Thoracic aorta (tissue), 2 donors: ENCODE measurements at places on chromosomes 13 and 19.

DNA sequence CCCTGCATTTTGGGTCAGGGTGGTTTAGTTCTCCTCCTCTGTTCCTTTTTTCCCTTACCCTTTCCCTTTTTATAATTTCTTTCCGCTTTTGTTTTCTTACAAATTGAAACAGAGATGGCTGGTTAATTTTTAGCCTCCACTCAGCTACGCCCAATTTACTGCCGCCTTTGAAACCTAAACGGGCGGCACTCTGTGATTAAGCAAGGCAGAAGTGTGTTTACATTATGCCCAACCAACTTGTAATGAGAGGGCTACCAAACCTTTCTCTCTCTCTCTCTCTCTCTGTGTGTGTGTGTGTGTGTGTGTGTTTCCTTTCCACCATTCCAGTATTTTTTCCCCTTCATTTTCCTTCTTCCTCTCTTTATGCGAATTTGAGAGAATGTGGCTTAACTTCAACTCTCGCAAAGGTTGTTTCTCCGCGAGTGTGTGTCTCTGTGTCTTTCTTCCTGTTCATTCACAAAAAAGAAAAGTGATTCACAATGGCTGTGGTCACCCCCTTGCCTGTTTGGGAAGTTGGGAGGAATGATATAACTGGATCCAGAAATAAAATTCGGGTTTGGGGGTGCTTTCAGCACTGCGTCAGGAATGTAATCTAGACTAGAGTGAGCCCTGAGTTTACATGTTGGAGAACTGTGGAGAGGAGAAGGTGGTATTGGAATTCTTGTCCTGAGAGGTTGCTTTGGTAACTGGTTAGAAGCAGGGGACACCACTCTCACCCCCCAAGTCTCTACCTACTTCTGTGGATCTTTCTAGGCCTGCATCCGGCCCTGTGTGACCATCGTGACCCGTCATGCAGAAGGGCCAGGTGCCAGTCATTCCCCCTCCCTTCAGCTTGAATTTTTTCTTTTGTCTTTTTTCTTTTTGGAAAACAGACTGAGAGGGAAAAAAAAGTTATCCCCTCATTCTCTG, 31.4 kb downstream of the NFIX start:
- no peak for DNase-seq

GRCh38 chr19:50460161-50460765, 16.0 kb upstream of the EMC10 start:
- DNase-seq: no peak

DNA sequence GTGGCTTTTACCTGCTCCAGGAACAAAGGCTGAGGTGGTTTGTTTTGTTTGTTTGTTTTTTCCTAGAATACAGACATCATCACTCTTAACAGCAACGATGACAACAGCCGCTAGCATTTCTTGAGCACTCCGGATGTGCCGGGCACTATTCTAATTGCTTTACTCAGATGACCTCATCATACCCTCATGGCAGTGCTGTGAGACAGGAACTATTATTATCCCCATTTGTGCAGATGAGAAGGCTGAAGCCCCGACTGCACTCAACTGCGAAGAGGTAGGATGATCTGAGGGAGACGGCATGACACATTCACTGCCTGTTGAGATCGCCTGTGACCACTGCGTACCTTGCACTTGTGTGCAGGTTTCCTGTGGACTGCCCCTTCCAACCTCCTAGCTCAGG, 66.5 kb downstream of the CCDC70 start:
- no peak for DNase-seq

DNA sequence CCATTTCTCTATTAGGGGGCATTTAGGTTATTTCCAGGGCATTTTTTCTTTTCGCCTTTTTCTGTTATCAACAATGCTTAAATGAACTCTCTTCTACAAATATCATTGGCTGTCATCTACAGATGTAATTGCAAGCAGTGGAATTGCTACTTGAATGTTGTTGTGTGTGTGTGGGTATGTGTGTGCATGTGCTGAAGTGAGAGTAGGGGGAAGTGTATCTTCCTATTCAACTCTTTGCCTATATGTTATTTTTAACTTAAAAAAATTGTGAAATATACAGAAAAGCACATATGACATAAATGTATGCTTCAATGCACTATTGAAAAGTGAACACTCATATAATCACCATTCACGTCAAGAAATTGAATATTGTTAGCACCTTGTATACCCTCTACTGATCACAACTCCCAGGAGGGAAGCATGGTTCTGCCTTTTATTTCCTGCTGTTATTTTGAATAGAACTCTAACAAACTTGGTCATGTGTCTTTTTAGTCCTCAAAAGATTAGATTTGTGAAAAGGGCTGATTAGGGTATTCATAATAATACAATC, 24.7 kb downstream of the WDFY2 start:
- DNase-seq: no peak

DNA sequence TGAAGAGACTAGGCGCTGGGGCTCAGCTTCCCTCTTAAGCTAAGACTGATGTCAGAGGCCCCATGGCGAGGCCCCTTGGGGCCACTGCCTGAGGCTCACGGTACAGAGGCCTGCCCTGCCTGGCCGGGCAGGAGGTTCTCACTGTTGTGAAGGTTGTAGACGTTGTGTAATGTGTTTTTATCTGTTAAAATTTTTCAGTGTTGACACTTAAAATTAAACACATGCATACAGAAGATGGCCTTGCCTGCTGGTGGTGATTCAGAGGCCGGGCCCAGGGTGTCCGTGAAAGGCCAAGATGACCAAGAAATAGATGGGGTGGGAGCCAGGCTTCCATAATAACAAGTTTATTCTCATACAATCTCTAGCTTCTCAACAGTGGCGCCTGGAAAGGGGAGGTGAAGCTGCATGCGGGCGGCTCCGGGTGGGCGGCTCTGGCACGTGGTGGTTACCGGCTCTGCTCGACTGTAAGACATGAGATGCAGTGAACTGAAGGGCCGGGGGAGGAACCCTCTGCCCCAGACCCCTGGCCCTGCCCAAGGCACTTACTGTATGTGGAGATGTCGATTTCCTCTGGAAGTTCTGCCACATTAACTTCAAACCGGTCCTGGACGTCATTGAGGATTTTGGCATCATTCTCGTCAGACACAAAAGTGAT, 10.5 kb downstream of the DDX39A start:
- no peak for DNase-seq

DNA sequence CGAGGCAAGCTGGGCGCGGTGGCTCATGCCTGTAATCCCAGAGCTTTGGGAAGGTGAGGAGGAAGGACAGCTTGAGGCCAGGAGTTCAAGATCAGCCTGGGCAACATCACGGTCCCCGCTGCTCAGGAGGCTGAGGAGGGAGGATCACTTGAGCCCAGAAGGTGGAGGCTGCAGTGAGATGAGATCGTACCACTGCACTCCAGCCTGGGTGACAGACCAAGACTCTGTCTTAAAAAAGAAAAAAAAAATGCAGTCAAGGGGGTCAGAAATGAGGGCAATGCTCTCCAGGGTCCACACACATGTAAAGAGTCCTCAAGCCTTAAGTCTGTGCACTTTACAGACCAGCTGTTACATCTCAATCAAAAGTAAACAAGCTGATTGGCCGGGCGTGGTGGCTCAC, 8.5 kb downstream of the R3HDM4 start:
- no peak for DNase-seq

DNA sequence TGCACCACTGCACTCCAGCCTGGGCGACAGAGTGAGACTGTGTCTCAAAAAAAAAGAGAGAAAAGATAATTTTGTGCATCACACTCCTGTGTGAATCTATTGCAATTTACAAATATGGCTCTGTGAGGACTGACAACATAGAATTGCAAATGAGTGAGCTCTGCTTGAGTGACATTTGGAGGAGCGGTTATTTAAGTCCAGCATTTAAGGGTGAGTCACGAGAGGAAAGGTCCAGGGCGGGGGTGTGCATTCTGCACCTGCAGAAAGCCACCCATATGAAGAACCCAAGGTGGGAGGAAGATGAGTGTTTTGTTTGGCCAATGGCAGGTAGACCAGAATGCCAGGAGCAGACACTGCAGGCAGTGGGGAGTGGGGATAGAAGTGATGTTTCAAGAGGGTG, 58.5 kb downstream of the DGKH start:
- DNase-seq: no peak

- no peak for DNase-seq
Measured at GRCh38 chr13:112249644-112250610, 126.2 kb upstream of the SPACA7 start.

- DNase-seq: no peak
Measured at GRCh38 chr13:59413126-59413525, 750.6 kb downstream of the DIAPH3 start.

DNA sequence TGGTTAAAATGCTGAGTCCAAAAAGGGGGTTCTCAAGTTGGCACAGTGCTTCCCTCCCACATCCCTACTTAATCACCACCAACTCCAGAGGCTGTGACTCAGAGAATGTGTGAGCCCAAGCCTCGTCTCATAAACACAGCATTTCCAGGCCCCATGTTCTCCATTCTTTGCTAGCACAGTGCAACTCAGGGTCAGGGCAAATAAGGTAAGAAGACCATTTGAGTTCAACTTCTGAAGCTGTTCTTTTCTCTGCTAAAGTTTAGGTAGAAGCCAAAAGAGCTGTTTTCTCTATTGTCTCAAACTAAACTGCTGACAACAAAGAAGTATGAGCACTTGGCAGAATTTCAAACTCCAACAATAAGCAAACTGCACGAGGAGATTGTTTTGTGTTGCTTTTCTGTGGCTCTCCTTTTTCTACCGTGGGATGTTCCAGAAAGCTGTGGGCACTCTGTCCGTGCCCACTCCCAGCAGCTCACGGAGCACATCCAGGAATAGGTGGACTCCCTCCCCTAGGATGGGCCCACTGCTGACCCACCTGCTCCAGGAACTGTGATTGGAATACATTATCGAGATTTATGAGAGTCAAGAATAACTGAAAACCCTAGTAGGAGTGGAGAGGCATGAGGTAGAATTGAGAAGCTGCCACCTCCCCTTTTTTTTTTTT, 494.3 kb downstream of the COG6 start:
- DNase-seq: peak; percentile 52

DNA sequence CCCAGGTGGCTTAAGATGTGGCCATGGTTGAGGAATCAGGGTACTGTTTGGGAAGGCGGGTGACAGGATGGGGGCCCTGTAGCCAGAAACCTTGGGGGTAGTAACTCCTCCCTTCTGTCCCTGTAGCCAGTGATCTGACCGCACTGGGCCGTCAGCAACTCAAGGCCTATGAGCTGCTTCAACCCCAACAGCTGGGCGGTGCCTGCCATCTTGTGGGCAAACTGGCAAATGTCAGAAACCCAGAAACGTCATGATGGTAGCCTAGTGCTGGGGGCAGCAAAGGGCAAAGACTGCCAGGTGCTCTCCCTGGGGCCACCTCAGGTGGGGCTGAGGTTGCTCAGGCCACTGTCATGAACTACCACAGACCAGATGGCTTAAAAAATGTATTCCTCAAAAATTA, 3.5 kb downstream of the COPE start:
- no peak for DNase-seq

DNA sequence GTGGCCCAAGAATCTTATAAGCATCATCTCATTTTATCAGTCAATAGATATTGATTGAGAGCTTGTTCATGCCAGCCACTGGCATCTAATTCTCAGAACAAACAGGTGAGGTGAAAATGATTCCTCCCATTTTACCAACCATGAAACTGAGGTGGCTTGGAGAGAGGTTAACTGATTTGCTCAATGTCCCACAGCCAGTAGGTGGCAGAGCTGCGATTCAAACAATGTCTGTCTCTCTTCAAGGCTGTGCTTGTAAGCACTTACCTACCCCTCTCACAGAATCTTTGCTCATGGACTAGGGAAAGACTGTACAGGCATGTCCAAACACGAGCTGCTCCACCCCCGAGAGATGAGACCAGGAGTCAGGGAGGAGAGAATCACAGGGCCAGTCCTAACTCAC, 21.5 kb upstream of the GSX1 start:
- DNase-seq: no peak

DNA sequence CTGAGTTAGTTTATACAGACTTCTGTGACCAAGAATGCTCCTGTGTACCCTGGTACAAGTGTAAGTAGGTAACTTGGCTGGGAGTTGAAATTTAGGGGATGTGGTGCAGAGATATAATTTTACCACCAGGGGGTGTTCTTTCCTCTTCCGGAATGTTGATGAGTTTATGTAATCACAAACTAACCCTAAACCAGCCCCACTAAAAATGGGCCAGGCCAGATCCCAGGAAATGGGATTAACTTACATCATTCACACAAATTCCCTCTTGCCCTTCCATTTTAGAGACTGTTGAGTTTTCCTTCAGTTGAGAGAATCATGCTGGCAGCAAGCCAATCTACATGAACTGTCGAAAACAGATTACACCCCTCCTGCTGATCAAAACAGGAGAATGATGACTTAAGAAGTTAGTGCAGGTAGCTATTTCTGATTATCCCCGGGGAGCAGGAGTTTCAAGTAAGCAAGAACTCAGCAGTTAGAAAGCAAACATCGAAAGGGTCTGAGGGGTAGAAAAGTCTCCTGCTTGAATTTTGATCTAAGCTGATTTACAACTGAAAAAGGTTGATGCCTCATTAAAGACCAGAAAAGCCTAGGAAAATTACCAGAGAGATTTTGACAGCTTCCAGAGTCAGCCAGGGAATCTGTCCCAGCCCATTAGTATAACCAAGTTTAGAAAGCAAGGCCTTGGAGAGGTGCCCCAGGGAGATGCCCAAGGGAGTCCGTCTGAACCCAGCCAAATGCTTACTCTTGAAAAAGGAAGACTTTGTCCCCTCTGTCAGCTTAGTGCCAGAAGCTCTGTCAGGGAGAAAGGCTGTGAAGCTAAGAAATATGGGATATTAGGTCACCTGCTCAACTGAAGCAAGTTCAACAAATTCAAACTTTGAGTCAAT, 32.3 kb upstream of the MED4 start:
- DNase-seq: peak; percentile 25

- DNase-seq: no peak
Measured at GRCh38 chr13:104253063-104253680, 1187.0 kb upstream of the SLC10A2 start.

GRCh38 chr13:48578516-48579164, 45.8 kb upstream of the RCBTB2 start:
- DNase-seq: no peak

GRCh38 chr19:33883859-33884519, 87.3 kb downstream of the KCTD15 start:
- DNase-seq: no peak

DNA sequence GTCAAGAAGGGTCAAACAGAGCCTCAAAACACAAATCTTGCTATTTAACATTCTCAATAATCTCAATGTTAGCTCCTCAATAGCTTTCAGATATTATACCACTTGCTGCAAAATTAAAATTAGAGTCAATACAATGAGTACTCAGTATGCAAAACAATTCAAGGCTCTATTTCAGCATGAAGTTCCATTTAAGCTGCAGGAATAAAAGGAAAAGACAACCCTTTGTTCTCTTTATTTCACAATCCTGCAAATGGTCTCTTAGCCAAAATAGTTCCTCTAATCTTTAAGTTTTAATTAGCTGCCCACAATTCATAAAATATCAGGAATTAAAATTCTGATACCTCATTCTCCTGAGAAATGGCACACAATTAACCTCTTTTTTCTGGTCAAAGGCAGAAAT, 40.5 kb upstream of the DCT start:
- DNase-seq: no peak

GRCh38 chr13:108227651-108228272, 9.6 kb downstream of the ABHD13 start:
- no peak for DNase-seq
